ENCODE measurements at places on chromosomes 2 and 18.

- no peak for DNase-seq
Measured at GRCh38 chr2:31688282-31688681, 107.5 kb upstream of the SRD5A2 start.

GRCh38 chr18:74179623-74180199 is 31.4 kb downstream of the TIMM21 start:
- no peak for DNase-seq

DNA sequence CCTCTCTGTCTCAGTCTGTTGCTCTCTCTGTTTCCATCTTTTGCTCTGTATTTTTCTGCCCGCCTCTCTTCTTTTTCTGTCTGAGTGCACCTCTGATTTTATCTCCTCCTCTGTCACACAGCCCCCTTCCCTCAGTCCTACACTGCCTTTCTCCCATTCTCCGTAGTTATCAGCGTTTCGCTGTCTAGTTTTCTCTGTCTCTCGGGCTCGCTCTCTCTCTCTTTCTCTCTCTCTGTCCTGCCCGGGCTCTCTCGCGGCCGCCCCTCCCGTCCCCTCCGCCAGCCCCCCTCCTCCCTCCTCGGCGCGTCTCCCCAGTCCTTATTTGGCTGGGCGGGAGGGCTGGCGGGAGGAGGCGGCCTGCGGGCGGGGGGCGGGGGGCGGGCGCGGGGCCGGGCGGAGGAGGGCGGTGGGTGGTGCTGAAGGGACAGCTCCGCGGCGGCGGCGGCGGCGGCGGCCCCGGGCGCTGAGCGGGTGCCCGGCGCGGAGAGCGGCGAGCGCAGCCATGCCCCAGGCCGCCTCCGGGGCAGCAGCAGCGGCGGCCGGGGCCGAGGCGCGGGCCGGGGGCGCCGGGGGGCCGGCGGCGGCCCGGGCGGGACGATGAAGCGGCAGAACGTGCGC is at the start of gene KCNK3:
Gene KCNK3, plus strand, starts transcription at position 444 of the 618 bp plus-strand sequence. Its CDS starts 154 bp downstream, at position 598.
- DNase-seq = no peak

GRCh38 chr2:235570256-235570655 is 76.4 kb downstream of the AGAP1 start:
- no peak for DNase-seq

- DNase-seq = no peak
Measured at GRCh38 chr2:62794791-62795190, 89.3 kb downstream of the EHBP1 start.

GRCh38 chr2:105188343-105188742 is 53.2 kb upstream of the GPR45 start:
- no peak for DNase-seq

DNA sequence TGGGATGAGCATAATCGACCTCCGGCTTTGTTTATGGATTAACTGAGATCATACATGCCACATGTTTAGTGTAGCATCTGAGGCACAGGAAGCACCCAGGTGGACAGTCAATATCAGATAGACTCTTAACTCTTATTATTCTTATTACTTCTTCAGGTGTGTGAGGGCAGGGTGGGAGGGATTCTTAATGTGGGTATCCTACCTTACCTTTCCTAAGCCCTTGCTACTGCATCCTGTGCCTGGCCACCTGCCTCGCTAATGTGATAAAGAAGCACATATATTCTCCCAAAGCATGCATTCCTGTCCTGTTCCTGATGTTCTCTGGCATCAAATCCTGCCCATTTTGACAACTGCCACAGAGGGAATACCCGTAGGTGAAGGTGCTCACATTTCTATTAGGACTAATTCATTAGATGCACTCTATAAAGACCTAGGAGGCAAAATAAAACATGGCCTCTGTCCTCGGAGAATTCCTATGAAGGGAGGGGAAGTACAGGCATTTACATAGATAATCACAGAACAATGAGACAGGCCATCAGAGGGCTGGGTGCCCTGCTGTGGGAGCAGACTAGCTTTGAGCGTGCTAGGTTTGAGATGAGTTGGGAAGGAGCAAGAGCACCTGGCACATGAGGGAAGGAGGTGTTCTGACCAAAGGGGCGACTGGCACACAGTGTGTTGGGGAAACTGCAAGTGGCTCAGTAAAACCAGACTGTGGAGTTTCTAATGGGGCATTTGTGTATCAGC is 19.5 kb upstream of the CELF4 start:
- DNase-seq = no peak

DNA sequence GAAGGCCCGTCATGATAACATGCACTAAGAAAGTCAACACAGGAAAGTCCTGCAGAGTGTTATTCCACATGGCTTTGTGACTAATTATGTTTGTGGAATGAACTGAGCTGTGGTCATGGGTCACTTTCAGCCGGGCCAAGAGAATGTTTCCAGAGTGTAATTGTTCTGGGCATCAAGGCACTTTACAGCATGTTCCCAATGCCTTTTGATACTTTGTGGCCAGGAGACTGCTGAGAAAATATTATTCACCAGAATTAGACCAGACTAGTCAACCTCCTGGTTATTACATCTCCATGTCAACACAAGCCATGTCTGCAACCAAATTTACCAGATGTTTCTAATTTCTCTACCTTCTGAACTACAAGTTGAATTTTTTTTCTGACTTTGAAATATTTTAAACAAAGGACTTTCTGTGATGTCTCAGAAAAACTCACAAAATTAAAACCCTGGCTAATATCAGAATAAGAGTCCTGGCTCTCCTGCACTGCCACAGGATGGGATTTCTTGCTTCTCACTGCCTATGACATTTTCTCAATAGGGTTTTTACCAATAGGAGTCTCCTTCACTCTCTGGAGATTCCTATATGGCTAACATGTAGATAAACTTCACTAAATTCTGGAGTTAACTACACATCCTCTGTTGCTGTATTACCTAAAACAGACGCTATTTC is 90.6 kb upstream of the WDR75 start:
- no peak for DNase-seq

GRCh38 chr2:169422120-169422519 is 57.2 kb upstream of the BBS5 start:
- no peak for DNase-seq

DNA sequence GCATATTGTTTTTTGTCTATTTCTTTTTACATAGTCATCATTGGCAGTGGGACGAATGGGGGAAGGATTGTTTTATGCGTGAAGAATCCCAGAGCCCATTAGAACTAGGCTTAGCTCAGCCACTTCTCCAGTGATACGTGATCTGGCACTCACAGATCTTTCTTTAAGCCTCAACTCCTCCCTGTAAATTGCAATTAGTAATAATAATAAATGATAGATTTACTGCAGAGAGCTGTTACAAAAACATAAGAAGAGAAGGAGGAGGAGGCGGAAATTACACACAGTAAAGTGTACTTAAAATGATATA is 629.3 kb downstream of the NRXN1 start:
- no peak for DNase-seq

DNA sequence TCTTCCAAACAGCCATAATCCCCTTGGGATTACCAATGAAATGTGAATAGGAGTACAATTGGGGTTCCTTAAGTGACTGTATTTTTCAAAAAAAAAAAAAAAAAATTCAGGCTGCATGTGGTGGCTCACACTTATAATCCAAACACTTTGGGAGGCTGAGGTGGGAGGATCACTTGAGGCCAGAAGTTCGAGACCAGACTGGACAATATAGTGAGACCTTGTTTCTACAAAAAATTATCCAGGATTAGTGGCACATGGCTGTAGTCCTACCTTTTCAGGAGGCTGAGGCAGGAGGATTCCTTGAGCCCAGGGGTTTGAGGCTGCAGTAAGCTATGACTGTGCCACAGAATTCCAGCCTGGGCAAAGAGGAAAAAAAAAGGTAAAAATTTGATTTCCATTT is 189.6 kb upstream of the GATA6 start:
- DNase-seq = no peak

- DNase-seq = no peak
Measured at GRCh38 chr2:191215666-191216065, 29.5 kb upstream of the MYO1B start.

DNA sequence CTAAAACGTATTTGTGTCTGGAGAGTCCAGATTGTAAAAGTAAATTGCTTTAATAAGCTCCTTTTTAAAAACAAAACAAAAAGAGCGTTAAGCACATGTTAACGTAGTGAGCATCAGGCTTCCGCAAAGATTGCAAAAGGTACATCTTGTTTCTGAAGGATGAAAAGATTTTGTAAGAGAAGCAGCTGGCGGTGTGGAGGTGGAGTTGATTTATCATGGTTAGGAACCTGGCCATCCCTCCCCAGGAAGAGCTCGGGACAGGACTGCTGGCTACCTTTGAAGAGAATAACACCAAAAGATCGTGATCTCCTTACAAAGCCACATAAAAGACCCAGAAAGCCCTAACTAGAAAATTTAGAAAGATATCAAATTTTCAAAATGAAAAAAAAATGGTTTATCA is 132.2 kb downstream of the DNER start:
- no peak for DNase-seq

DNA sequence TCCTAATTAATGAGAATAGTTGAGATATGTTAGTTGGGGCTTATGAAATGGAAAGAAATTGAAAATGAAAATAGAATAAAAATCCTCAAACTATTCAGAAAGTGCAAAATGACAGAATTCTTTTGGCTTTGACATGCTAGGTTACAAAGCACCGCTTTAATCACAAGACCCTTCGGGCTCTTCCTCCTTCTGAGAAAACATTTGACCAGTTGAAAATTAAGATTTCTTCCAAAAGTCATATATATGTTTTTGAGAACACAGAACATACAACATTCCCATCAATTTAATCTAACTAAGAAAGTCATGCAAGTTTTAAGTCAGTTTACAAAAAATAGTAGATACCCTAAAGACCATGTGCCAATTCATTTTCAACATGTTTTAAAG is 2.2 kb upstream of the SLC40A1 start:
- DNase-seq = no peak
